ENCODE measurements at places on chromosomes 6 and 20. TPM values are rescaled to one million over a fixed set of nuclear protein-coding genes. Genes with fewer than 3 reads are reported as not detected.
A peak's percentile ranks its signal among the peaks of the same experiment; 100 is the strongest.

DNA sequence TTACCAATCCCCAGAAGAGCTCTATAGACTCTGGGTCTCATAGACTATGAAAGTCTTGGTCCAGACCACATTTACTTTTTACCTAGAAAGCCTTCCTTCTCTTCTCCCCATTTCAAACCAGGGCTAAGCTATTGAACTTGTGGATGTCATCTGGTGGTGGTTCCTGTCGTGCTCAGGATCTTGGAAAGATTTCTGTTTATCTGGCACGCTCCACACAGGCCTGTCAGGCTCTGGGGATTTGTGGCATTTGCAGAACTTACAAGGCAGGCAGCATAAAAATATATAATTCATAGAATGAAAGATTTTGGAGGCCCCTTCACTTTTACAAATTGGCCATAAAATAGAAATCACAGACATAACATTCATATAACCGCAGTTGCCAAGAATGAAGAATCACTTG, 188.1 kb downstream of the UST start:
- no peaks in the 10 kb centered on the region for H3K36me3 ChIP-seq
- H3K27ac ChIP-seq: no peak overlapping the region
- no peak overlapping the region for H3K4me3 ChIP-seq
- DNase-seq: no peak
- H3K4me1 ChIP-seq: no peaks in the 10 kb centered on the region

DNA sequence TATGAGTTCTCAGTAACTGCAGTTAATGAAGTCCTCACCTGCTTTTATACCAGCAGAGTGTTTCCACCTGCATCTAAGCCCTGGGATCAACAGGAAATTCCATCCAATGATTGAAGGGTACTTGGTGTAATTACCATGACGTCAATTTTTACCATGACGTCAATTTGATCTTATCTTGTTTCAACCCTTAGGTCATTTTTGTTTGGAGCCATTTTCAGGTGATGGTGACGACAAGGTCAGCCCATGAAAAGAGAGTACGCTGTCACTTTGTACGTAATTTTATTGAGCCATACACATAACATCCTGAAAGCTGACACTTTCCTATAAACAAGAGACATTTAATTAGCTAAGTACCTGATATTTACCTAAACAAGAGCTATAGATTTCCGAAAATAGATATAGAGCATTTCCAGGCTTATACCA, at the start of gene CGA:
TSS of gene CGA (minus strand) at position 20 of the 423 bp plus-strand sequence. CDS start 6,906 bp downstream, outside the sequence.
- no peak within 1 kb of the TSS for H3K4me3 ChIP-seq
- H3K27ac ChIP-seq: no peak within 1 kb of the TSS
- DNase-seq: peak; percentile 12
- no peaks in the 10 kb centered on the region for H3K36me3 ChIP-seq
- peaks cover 18% of the 10 kb centered on the region for H3K27me3 ChIP-seq

- no peaks in the 10 kb centered on the region for H3K36me3 ChIP-seq
- DNase-seq: no peak
- no peaks in the 10 kb centered on the region for H3K4me1 ChIP-seq
- no peaks in the 10 kb centered on the region for H3K27me3 ChIP-seq
- no peak overlapping the region for H3K27ac ChIP-seq
Observed at GRCh38 chr6:134267917-134268361, 50.0 kb downstream of the SGK1 start.

DNA sequence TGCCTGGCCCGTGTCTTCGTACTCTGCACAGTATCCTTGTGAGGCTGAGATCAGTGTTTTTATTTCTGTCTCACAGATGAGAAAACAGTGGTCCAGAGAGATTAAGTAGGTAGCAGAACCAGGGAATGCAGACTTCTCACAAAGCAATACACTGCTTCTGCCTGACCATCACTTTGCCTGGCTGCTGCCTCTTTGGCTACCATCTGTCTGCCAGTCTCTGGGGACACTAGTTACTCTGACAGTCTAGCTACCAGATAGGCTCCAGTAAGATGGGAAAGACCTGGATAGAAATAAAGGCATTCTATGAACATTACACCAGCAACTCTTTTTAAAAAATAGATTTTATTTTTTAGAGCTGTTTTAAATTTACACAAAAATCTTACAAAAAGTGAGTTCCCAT, 96.9 kb downstream of the PHACTR3 start:
- H3K4me1 ChIP-seq: no peaks in the 10 kb centered on the region
- H3K27ac ChIP-seq: no peak overlapping the region
- no peak for DNase-seq
- H3K4me3 ChIP-seq: no peak overlapping the region
- no peaks in the 10 kb centered on the region for H3K27me3 ChIP-seq
- no peaks in the 10 kb centered on the region for H3K36me3 ChIP-seq

GNAS-AS1 gene
- total RNA-seq: 0.58 TPM

DNA sequence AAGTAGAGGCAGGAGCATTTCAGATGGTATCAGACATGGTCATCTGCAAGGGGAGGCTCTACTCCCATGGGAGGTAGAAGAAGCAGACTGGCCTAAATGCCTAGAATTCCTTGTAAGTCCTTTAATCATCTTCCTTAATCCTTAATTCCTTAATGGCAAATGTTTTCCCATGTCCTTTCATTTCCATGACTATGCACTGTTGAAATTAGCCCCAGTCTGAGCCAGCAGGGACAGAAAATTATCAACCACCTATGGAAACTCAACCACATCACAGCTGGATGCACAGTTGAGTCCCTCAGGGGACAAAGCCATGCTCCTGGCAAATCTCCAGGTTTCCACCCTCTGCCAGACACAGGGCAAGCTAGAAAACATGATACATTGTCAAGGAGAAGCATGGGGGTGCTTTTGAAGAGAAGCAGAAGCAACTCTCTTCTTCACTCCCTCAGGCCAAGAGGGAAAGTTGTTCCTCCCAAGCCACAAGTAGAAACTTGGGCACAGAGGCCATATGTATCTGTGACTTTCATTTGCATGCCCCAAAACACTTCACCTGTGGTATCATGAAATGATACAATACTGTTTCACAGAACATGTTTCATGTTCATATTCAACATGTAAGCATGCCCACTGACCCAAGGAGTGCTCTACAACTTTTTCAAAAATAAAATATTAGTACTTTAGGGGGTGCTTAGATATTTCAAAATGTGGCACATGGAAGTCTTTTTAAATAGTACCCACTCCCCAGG, 683.6 kb downstream of the KIF16B start:
- H3K4me3 ChIP-seq: no peak overlapping the region
- DNase-seq: no peak
- H3K4me1 ChIP-seq: no peaks in the 10 kb centered on the region
- no peaks in the 10 kb centered on the region for H3K36me3 ChIP-seq

DNA sequence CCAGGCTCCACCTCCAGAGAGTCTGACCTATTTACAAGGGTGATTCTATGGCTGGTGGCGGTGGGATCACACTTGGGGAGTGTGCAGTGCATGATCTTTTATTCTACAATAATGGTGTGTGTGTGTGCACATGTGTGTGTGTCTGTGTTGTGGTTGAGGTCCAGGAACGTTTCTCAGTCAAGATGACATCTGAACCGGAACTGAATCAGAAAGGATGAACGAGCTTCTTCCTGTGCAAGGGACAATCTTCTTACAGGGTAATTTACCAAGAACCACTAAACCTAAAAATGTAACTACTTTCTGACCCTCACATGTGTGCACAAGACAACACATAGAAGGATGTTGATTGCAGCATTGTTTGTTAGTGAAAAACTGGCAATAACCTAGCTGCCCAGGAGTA, 8.6 kb downstream of the MMP9 start:
- H3K27me3 ChIP-seq: peaks cover 26% of the 10 kb centered on the region
- no peaks in the 10 kb centered on the region for H3K4me1 ChIP-seq
- no peak overlapping the region for H3K4me3 ChIP-seq
- no peak for DNase-seq

- no peaks in the 10 kb centered on the region for H3K36me3 ChIP-seq
- no peak overlapping the region for H3K27ac ChIP-seq
- no peaks in the 10 kb centered on the region for H3K4me1 ChIP-seq
- H3K4me3 ChIP-seq: no peak overlapping the region
Observed at GRCh38 chr6:97347111-97347510, 64.1 kb upstream of the MMS22L start.

DNA sequence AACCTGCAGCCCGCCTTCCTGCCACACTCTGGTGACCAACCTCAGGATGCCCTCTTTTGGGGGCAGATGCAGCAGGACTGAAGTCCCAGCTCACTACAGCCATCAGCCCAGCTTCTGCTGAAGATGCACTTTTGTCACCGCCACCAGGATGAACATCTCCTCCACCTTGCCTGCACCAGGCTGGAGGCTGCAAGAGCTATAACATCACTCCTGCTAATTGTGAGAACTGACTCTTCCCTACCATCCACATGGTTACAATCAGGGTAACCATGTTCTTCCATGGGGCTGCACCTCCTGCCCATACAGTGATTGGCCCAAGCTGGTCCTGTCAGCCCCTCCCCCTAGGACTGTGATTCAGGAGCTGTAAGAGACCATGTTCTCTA, 2.0 kb upstream of the ACTL10 start:
- DNase-seq: no peak
- H3K4me1 ChIP-seq: peaks cover 23% of the 10 kb centered on the region
- peaks cover 2% of the 10 kb centered on the region for H3K36me3 ChIP-seq
- H3K27ac ChIP-seq: no peak overlapping the region
- no peaks in the 10 kb centered on the region for H3K27me3 ChIP-seq
- no peak overlapping the region for H3K4me3 ChIP-seq

DNA sequence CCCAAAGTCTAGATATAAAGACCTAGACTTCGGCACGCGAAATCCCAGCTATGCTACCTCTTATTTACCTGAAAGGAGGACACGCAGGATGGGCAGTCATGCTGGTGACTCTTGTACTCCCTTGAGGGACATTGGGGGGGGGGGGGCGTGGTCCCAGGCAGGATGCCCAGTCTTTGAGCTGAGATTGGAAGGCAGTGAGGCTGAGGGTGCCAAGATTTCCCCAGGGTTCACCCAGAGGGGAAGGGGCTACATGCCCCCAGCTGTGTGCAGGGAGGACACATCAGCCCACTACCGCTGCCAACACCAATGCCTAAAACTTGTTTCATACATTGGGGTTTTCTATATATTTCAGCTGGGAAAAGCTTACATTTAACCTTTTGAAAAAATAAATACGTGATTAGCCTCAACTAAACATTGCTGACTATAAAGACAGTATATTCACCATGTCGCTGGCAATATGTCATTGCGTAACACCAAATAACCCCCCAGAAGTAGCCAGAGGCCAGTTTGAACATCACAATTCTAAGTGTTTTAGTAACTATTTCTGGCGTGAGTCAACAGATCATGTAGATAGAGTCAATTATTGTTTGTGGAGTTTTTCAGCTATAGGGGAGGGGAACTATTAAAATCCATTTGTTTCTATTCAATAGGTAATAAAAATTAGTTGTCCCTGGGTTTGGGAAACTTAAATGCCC, 21.6 kb downstream of the MGME1 start:
- H3K4me3 ChIP-seq: no peak overlapping the region
- no peaks in the 10 kb centered on the region for H3K36me3 ChIP-seq
- no peak for DNase-seq
- H3K4me1 ChIP-seq: peaks cover 16% of the 10 kb centered on the region

DNAH8 gene
- total RNA-seq: 0.97 TPM

DNA sequence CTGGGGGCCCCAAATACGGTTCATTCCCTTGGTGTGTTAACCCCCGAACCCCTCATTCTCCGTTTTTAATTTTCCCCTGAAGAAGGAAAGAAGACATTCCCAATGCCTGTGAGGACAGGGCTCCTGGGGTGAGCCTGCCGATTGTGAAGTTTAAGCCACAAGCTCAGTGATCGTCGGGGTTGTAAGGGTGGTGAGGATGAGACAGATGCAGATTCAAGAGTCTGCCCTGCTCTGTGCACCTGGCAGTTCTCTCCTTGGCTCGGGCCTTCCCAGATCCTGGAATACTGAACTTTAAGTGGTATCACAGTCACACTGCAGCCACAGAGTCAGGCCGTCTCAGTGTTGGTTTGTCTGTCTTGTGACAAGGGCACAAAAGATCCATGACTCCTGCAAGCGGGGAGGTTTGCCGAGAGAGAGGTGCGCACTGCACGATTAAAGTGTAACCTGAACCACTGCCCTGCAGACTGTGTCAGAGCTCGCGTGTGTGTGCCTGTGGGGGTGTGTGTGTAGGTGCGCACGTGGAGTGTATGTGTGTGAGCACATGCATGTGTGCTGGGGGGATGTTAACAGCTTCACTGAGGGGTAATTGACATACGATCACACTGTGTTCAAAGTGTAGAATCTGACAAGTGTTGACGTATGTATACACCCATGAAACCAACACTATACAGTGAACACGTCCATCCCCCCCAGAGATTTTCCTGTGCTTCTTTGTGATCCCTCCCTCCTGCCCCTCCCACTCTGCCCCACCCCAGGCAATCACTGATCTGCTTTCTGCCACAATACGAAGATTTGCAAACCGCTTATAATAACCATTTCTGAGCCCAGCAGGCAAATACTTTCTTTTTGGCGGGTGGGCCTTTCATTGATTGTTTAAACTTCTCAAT, 38.9 kb downstream of the RPP40 start:
- no peak for DNase-seq
- no peaks in the 10 kb centered on the region for H3K4me1 ChIP-seq
- H3K4me3 ChIP-seq: no peak overlapping the region
- no peaks in the 10 kb centered on the region for H3K36me3 ChIP-seq
- H3K27ac ChIP-seq: no peak overlapping the region
- no peaks in the 10 kb centered on the region for H3K27me3 ChIP-seq

DNA sequence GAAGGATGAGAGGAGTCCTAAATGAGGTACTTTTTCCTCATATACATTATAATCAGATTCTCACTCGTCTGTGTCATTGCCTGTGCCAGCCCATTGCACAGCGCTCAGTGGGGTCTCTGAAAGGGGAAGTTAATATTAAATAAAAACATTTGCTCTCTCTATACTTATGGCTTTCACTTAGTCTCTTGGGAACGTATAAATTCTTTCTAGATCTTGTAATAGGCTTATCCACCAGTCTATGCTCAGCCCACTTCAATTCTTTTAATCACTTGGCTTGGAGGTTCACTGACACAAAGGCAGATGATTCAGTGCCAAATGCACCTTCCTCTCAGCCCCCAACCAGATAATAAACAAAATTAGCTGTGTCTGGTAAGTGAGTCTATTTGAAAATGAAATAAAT, 164.3 kb upstream of the OGFRL1 start:
- DNase-seq: no peak
- no peak overlapping the region for H3K27ac ChIP-seq
- H3K4me3 ChIP-seq: no peak overlapping the region
- H3K36me3 ChIP-seq: no peaks in the 10 kb centered on the region
- H3K27me3 ChIP-seq: no peaks in the 10 kb centered on the region
- H3K4me1 ChIP-seq: no peaks in the 10 kb centered on the region

SIRPD gene
- not detected for total RNA-seq

Measured in endothelial cell of umbilical vein (primary cell).